ENCODE measurements at places on chromosomes 1 and 21.

- no peak for DNase-seq
Measured at GRCh38 chr21:34981791-34982190, 67.3 kb downstream of the RUNX1 start.

GRCh38 chr1:119467857-119468668, 38.9 kb upstream of the HSD3B1 start:
- DNase-seq: no peak

GRCh38 chr1:12453400-12454343, 164.3 kb downstream of the DHRS3 start:
- no peak for DNase-seq

- no peak for DNase-seq
Measured at GRCh38 chr1:58717979-58718378, 18.1 kb upstream of the MYSM1 start.

- DNase-seq: no peak
Measured at GRCh38 chr1:90176530-90176929, 181.6 kb downstream of the ZNF326 start.

GRCh38 chr1:69082312-69082711, 485.4 kb upstream of the LRRC7 start:
- DNase-seq: no peak

DNA sequence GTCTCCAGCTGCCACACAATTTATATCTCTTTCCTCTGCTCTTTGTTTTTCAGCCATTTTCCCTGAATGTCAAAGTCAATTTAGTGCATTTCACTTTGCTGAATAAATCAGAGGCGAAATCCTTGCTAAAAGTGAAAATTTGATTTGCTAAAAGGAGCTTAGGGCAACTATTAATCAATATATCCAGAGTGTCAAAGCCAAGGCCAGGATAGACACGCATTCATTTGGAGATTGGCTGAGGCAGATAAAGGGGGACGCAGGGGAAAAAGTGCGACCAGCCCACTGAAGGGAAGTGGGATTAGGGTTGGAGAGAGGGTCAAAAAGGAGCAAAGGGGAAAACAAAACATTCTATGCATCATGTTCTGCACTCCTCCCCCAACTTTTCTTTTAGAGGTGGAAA, 132.4 kb upstream of the USH2A start:
- no peak for DNase-seq

- no peak for DNase-seq
Measured at GRCh38 chr1:199336745-199337640, 690.5 kb upstream of the NR5A2 start.

All from stimulated activated CD4-positive, alpha-beta T cell treated with anti-CD3 and anti-CD28 coated beads, TNF-alpha, amount 100 ng/mL, for 4 hours (primary cell).